ENCODE measurements at places on chromosomes 4 and X. TPM values are rescaled to one million over a fixed set of nuclear protein-coding genes. Genes with fewer than 3 reads are reported as not detected.

GRCh38 chr4:72112514-72113156 is 80.8 kb downstream of the NPFFR2 start:
- no peak for DNase-seq

- no peak for DNase-seq
These were observed 15.1 kb downstream of the TEC start for GRCh38 chr4:48254381-48255071.

Gene GPM6B
- total RNA-seq: 2.7 TPM

Gene HTT
- total RNA-seq: 51.0 TPM

DNA sequence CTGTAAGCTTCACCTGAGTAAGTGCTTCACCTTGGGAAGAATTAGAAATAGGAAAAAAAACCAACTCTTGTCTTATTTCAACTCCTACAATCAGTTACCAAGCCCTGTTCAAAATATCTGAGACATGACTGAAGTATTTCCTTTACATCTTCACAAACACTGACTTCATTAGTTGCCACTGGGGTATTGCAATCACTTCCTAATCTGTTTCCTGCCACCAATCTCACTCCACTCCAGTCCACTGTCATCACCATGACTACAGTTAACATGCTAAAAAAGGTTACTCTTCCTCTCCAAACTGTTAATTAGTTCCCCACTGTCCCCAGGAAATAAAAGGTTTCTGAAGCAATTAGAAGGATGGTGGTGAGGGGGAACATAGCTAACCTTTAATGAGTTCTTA is 3.3 kb upstream of the SUPT20HL1 start:
- no peak for DNase-seq

DNA sequence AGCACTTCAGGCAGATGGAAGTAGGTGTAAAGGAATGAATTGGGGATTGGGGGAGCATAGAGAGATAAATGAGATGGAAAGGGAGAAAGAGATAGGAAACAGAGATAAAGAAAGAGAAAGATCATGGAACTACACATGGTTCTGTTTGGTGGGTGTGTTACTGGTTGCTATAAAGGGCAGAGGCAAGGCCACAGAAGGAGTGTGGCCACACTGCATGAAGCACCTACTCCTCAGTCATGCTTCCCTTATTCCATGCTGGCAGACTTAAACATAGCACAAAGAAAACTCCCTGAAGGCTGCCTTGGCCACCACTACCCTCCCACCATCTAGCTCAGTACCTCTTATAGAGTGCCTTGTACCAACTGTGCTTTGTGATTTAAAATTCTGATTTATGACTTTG is 56.9 kb downstream of the OPHN1 start:
- no peak for DNase-seq

Gene NALF2
- total RNA-seq: 0.72 TPM
